ENCODE measurements at places on chromosomes 2 and 18.
A peak's percentile ranks its signal among the peaks of the same experiment; 100 is the strongest.

- no peak for DNase-seq
Measured at GRCh38 chr2:2046497-2046896, 284.6 kb downstream of the MYT1L start.

DNA sequence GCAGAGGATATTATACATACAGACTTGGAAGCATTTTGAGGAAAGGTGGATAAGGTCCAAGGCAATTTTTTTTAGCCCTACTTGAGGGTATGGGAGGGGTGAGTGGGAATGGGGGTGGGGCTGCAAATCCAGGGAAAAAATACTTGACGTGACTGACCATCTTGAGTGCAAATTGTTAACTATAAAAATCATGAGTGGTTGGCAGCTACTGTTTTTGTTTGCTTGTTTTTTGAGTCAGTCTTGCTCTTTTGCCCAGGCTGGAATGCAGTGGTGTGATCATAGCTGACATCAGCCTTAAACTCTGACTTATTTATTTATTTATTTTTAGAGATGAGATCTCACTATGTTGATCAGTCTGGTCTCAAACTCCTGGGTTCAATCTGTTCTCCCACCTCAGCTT, 458.8 kb downstream of the PIK3C3 start:
- DNase-seq: no peak

- no peak for DNase-seq
Measured at GRCh38 chr18:457140-457519, 43.4 kb downstream of the COLEC12 start.

DNA sequence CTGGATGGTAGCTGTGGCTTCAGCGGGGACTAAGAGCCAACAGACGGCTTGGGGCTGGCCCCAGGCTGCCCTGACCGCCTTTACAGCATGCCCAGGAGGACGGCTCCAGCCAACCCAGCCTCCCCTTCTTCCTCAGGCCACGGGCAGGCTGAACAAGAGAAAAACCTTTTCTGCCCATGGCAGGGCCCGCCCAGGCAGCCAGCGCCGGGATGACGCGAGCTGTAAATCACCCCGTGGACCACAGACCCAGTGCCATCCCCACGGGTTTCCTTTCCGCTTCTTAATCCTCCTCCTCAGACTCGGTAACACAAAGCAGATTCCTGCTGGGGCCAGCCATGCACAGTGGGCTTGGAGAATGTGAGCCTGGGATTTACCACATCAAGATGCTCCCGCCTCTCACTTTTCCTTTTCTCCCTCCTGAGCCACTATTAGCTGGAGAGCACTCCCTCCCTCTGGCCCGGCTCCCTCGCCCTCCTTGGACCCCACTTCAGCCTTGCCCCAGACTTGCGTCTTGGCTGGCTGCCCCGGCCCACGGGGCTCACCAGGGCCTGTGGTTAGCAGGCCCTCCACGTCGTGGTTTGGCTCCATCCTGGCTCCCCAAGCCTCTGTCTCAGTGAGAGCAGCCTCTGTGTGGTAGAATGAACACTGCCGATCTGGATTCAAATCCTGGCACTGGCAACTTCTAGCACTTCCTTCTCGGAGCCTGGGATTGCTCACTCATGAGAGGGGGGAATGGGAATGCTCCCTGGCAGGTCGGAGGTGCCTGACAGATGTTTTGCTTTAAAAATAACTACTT, 31.4 kb downstream of the ATOH8 start:
- no peak for DNase-seq

- DNase-seq: no peak
Measured at GRCh38 chr2:157523270-157524247, 79.7 kb upstream of the CYTIP start.

- no peak for DNase-seq
Measured at GRCh38 chr2:215314896-215315295, 3.0 kb downstream of the ATIC start.

- peak; percentile 18 for DNase-seq
Measured at GRCh38 chr18:66616523-66616983, 12.7 kb upstream of the CDH19 start.

DNA sequence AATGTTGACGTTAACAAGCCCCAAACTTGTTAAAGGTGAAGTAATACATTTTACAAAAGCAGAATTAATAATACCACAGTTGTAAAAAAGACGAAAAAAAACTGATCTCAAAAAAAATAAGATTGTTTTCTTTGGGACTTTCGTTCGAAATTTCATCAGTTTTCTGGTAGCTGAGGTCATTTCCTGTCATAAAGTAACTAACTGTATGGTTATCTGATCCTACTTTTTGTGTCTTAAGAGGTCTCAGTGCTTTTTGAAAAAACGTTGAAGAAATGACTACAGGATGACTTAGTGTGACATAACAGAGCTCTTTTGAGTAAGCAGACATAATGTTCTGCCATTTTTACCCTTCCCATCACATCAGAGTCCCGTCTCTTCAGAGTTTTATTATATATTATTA, 79.3 kb downstream of the BIRC6 start:
- no peak for DNase-seq

DNA sequence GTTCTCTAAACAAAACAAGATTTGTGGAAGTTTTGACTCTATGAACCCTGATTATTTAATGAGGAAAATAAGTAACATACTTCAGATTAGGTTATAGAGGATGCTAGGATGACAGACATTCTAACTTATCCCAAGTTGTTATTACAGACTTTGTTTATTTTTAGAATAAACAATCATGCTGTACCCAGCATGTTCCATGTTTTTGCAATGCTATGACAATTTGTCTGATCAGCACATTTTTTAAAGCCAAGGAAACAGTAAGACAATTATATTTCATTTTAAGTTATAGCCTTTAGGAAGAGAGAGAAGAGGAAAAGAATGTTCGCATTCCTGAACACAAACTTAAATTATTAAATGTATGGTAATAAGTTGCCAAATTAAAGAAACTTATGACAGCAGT, 119.8 kb downstream of the KYNU start:
- DNase-seq: no peak

DNA sequence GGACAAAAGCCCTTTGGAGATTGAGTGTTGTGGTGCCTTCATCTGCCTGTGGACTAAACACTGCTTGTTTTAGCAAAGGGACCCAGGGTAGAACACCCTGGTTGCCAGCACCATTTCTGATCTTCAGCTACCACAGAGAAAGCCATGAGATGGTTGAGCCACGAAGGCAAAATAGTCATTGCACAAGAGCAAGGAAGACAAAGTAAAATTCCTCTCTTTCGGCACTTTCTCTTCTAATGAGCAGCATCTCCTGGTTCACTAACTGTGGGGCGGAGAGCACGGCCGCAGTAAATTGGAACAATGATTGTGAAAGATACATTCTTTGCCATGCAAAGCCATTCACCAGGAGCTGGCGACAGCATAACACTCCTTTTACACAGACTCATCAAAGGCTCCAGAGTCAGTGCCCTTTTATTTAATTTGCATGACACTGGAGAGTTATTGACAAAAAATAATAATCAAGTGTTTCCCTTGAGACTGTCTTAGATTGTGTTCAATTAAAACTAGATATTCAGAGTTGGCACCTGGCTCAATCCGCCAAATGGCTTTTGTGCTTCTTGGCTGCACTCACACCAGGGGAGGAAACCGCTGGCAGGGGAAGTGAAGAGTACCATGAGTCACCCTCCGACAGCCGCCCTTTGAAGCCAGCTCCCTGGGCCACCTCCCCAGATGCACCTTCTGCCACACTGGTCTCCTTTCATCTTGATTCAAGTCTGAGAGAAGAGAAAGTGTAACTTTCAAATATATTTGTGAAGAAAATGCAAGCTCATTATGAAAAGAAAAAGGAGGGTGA, 100.5 kb upstream of the MEIS1 start:
- no peak for DNase-seq

- DNase-seq: no peak
Measured at GRCh38 chr18:68275616-68276015, 439.3 kb downstream of the TMX3 start.

GRCh38 chr2:240575101-240575965, 7.0 kb downstream of the RNPEPL1 start:
- no peak for DNase-seq

DNA sequence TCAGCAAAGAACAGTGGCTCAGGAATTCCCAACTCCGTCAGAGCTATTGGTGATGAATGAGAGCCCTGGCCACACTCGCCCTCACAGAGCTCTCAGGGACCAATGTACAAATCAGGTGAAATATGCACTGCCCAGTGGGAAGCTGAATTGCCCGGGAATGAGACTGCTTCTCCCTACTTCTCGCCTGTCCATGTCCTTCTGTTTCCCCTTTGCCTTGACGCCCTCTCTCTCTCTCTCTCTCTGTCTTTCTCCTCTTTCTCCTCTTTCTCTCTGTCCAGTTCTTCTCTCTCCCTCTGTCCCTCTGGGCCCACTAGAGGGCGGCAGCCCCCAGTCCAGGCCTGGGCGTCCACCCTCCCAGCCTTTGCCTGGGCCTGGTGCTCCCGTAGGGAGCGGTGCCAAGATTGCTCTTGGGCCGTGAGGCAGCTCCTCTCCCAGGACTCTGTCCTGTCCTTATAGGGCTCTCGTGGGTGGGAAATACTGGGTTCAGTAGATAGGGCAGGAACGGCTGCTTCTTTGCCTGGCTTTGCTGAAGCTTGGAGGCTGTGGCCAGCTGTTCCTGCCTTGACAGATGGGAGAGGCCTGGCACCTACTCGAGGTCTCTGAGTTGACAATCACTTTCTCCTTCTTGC, 28.4 kb upstream of the PUM2 start:
- DNase-seq: peak; percentile 35

DNA sequence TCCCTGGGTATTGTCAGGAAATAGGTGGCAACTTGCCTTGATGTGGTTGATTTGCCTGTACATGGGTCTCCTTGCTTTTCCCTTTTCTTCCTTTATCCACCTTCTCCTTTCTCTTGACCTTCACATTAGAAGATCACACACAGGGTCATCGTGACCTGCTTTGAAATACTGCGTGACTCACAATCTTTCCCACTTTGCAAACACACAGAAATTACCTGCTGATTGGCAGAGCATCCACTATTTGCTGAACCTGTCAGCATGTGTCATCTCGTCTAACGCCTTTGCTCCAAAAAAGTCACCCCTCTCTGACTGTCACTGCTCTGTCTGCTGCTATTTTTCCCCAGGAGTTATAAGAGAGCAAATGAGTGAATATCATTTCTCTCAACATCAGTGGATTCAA, 60.8 kb downstream of the MYO3B start:
- DNase-seq: no peak

GRCh38 chr2:223076573-223076972, 24.6 kb downstream of the KCNE4 start:
- no peak for DNase-seq

DNA sequence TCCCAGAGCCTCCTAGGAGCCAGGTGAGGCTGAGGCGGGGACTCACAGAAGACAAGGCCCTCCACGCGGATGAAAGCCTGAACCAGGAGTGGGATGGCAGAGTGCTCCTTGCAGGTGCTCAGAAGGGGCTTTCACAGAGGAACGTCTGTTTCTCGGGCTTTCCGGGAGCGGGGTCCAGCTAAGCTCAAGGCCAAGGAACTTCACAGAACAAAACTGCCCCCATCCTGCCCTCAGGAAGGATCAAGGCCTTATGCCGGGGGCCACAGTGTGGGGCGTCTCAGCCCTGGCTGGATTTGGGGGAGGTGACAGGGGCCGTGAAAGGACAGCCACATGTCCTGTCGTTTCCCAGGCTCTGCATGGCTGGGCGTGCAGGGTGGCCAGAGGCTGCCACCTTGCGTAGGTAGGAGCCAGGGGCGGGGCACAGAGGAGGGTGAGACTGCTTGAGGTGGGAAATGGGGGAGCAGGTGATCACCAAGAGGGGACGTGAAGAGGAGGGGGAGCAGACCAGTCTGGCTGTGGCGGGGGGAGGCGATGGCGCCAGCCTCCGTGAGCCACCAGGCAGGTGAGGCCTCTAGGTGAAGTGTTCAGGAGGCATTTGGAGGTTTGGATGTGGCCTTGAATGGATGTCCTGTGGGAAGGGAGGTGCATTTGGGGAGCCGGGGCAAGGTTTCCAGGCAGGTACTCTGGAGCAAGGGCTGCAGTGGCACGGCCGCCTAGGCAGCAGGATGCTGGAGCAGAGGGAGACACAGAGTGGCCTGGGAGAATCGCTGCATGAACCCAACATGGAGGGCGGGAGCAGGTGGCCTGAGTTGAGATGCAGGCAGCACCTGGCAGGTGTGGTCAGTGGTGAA, 79.1 kb downstream of the TWIST2 start:
- no peak for DNase-seq

DNA sequence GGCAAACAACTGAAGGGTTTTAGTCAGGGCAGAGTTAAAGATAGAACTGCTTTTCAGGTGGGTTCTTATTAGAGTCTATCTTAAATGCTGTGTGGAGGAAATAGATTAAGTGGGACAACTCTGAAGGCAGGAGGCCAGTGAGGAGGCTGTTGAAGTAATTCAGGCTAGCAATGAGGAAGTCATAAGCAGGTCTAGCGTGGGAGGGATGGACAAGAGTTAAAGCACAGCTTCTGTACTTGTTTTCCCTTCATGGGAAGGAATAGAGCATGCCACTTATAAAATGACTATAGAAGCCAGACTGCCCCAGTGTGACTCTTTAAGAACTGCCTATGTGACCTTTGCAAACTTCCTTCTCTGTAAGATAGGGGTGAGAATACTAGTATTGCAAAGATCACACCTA, 202.0 kb upstream of the LRRTM1 start:
- DNase-seq: no peak

GRCh38 chr2:29762239-29762638, 159.1 kb downstream of the ALK start:
- no peak for DNase-seq

DNA sequence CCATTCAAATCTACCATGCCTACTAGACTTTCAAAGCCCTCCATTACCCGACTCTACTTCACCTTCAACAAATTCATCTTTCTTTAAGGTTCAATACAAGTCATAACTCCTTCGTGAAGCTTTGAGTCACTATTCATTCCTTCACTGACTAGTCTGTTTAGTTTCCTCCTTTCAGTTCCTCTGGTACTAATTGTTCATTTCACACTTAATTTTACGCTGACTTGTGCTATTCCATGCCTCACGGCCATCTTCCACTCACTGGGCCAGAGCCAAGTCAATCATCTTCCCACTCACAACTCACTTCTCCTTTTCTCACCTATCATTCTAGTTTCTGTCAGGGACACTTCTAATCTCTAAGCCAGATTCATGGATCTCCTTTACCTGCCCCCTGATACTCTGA, 136.2 kb downstream of the MTX2 start:
- DNase-seq: no peak

DNA sequence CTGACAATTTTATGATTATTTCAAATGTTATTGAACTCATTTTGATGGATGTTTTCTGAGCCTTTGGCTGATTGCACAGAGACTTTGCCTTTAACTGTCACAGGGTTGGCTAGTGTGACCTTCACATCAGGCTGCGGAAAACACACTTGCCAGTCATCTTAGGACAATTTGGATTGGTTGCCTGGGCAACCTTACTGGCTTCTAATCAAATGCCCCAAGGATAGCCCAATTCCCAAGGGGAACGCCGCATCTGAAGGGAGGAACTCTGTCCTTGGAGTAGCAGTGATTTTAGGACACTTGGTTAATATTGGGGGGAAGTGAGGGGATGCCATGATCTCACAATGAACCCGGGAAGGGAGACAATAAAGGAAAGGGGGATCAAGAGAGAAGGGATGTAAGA, 29.5 kb downstream of the OSBPL6 start:
- no peak for DNase-seq

All from hematopoietic multipotent progenitor cell treated with erythropoietin and hydrocortisone succinate and interleukin-3 and kit ligand, for 8 days (in vitro differentiated cells).